SW480 (cell line): ENCODE measurements at places on chromosomes 3 and 15.

DNA sequence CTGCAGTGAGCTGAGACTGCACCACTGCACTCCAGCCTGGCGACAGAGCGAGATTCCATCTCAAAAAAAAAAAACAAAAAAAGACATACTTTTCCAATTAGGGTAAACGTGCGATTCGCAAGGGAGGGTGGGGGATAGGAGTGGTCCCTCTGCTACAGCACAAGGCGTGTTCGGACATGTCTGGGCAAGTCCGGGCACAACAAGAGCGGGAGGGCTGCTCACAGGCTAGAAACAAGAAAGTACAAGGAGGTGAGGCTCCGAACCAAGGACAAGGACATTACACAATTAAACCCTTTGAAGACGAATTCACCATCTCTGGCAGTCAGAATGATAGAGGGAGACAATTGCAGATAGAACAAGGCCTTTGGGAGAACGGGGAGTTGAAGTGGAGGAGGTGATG lies 32.2 kb upstream of the BCL2A1 start:
- DNase-seq, result no peak

DNA sequence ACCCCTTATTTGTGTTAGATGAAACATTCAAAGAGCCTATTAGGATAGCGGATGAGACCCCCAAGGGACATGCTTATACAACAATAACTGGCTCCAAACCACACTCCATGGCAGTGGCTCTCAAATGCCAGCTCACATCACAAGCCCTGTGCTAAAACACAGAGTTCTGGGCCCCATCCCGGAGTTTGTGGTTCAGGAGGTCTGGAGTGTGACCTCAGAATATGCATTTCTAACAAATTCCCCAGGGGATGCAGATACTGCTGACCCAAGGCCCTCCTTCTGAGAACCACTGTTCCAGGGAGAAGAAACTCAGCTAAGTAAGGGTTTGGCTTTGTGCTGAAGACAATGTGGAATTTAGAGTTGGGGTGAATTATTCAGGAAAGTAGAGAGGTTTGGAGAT lies 3.6 kb downstream of the CCRL2 start:
- DNase-seq, result no peak

DNA sequence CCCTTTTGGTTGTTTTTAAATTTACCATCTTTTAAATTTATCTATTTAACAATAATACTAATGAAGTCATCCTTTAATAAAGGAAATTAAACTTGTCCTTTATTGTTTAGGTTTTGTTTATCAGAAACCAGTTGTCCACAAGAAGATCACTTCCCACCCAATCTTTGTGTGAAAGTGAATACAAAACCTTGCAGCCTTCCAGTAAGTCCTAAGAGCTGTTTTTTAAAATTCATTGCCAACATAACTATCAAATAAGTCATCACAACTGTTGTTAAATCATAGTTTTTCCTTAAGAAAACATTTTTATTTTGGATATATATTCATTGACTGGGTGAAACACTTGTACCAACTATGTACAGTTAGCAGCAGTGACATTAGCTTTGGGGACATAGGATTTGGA lies 59.4 kb downstream of the CALML4 start:
- no peak for DNase-seq

DNA sequence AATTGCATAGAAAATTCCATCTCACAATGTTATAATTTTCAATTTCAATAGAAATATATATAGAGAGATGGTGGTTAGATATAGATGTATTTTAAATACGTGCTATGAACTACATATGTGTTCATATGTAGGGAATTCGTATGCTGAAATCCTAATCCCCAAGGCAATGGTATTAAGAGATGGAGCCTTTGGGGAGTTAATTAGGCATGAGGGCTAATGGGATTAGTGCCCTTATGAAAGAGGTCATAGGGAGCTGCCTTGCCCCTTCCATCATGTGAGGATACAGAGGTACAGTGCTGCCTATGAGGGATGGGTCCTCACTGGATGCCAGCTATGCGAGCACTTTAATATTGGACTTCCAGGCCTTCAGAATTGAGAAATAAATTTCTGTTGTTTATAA lies 79.6 kb upstream of the CCDC54 start:
- DNase-seq, result no peak

GRCh38 chr15:63892794-63893441 lies 59.2 kb upstream of the HERC1 start:
- no peak for DNase-seq

DNA sequence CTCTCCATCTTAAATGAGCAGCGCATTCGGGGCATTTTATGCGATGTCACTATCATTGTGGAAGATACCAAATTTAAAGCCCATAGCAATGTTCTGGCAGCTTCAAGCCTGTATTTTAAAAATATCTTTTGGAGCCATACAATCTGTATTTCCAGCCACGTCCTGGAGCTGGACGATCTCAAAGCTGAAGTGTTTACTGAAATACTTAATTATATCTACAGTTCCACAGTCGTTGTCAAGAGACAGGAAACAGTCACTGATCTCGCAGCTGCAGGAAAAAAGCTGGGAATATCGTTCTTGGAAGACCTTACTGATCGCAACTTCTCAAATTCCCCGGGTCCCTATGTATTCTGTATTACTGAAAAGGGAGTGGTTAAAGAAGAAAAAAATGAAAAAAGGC lies 44.4 kb upstream of the RASA2 start:
- DNase-seq, result no peak

- peak; percentile 44 for DNase-seq
These were observed 92.1 kb upstream of the CHD2 start for GRCh38 chr15:92807971-92808571.

- DNase-seq, result peak; percentile 37
These were observed 635 bp upstream of the RCN2 start for GRCh38 chr15:76930831-76931396.

- no peak for DNase-seq
These were observed 447.4 kb upstream of the NR2F2 start for GRCh38 chr15:95883064-95883463.

- no peak for DNase-seq
These were observed 7.3 kb upstream of the TM6SF1 start for GRCh38 chr15:83100097-83100646.

DNA sequence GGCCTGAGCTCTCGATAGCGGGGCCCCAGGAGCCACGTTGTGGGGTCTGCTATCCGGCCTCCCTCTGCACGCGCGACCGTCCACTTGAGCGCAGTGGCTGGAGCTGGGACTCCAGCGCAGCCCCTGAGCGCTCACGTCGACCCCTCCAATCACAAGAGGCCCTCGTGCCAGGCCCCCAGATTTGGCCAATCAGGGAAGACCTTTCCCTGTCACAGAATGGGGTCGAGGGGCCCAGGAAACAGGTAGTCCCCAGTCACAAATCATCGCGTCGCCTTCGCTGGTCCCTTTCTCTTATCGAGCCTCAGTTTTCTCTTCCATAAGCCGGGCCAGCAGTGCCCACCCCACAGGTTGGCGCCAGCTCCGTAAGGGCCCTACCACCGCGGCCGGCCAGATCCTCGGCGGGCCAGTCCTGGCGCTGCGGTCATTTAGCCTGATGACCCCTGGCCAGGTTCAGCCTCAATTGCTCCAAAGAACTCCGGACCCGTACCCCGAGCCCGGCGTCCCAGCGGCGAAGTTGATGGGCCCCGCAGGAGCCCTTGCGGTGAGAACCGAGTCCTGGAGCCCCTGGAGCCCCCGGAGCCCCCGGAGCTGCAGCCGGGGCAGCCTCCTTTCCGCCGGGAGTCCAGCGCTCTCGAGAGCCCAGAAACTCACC lies 435 bp downstream of the ALDH1L1 start:
- DNase-seq, result peak; percentile 32

- no peak for DNase-seq
These were observed 281.2 kb upstream of the DPH6 start for GRCh38 chr15:35827141-35827540.

DNA sequence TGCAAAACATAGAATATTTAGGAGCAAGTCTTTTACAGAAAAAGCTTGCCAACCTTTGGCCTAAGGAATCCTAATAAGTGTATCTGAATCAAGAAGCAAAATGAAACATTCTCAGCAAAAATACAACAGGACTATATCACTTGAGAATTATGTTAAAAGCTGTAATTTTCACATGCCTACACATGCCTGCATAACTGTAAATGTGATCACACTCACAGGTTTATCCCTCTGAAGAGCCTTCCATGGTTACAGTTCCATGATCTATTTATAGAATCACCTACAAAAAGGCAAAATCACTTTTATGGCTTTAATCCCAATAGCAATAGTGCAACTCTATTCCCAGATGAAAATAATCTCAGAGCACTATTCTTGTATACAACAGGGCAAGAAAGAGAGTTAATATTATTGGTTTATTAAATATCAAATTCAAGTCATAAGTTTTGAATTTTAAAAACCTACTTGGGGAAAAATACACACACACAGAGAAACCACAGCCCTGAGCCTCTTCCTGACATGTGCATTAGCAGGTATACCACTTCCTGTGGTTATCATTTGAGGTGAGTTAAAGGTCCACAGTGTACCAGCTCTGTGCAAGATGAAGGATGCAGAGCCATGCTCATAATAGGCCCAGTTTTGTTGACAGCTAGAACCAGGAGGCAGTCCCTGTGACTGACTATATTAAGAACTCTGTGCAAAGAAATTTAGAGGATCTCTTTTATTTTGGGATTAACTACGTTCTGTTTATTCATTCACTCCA lies 252.5 kb upstream of the TGFBR2 start:
- DNase-seq, result peak; percentile 80

DNA sequence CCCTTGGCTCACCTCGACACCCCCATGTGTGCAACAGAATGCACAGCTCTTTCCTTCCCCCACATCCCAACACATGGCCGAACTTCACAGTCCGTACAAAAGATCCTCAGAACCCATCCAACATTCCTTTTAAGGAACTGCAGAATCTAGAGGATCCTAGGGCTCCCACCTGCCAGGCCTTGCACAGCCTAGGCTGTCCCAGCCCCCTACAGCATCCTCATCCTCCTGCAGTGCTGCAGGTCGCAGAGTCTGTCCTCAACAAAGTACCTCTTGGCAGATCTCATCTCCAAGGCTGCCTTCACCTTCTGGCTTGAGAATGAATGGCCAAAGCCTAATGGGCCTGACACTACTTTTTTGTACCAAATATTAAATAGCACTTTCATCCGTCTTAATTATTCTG lies 19.8 kb downstream of the PRR23E start:
- DNase-seq, result no peak

DNA sequence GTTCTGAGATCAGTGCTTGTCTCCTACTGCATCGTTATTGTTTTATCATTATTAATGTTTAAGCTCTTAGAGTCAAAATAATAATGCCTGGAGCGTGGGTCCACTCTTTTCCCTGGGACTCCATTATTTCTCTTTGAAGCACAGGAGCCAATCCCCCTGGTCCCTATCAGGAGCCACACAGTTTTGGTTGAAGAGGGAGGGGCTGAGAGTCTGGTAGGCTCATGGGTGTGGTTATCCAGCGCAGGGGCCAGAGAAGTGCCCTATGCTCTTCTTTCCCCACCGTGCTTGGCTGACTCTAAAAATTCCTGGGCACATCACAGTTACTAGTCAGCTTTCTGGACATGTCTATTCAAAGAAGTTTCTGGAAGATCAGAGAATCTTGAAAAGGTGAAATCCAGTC lies 121.5 kb downstream of the DNAJB8 start:
- no peak for DNase-seq

DNA sequence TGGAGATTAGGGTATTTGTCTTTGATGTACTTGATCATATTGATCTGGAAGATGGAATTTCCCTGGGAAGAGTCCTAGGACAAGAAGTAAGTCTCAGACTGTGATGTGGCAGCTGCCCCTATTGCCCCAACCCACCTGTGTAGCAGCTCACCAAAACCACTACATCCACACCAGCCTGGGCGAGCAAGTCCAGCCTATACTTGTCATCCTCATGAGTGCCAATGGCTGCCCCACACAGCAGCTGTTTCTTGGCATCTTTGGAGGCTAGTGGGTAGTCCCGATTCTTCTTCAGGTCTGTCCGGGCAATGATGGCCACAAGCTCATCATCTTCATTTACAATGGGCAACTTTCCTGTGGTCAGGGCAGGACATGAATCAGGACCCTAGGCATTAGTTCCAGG lies 2.7 kb downstream of the IMPDH2 start:
- no peak for DNase-seq

DNA sequence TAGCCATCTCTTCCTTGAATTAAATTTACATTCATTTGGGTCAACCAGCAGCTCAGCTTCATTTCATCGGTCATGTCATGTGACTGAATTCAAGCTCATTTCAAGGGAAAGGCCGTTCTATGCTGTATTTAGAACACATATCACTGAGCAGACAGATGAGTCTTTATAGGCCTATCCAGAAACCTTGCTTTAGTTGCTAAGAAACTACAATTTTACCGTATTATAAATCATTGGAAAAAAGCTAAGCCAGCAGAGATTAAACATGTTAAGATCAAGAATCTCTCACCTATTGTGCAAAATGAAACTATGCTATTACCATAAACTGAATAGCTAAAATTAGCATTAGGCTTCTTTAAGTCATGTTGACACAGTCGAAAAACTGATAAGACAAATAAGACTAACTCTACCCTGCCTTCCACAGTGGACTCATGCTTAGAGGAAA lies 2.2 kb downstream of the NPTN start:
- DNase-seq, result no peak
